ENCODE measurements at places on chromosomes 12 and 14.

DNA sequence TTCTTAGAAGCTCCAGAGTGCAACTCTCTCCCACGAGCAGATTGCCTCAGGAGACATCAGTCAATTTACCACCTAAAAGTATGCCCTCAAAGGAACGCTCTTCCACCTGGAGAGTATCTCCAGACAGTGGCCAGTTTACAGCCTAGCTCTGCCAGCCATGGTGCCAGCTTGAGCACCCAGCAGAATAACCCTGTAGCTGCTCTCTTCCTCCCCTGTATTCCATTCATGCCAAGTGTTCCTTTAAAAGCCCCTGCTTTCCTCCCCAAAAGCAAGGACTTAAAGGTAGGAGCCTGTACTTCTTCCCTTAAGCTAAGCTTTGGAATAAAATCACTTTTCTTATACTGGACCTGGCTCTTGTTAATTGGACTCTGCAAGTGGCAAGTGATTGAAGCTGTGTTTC lies 245.4 kb upstream of the TMEM132C start:
- no peak for DNase-seq

- no peak for DNase-seq
These were observed 2.4 kb upstream of the HEBP1 start for GRCh38 chr12:13002301-13003097.

- no peak for DNase-seq
These were observed 43.8 kb upstream of the ARID2 start for GRCh38 chr12:45685680-45686079.

- DNase-seq: no peak
These were observed 8.5 kb upstream of the COX6A1 start for GRCh38 chr12:120429368-120429767.

DNA sequence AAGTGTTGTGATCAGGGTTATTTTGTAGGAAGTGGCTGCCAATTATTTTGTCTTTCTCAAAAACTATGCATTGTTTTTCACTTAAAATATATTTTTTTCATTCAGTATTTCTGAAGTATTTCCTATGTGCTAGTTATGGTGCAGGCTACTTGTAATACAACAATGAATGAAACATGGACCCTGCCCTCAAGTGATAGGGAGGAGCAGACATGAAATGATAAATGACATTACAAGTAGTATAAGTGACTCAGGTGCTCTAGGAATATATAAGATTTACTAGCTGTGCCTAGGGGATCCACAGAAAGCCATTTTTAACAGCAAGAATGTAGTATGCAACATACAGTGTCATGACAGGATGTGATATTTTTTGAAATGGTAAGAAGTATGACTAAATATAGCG lies 65.3 kb downstream of the TTLL5 start:
- DNase-seq: no peak

GRCh38 chr12:96513681-96514080 lies 24.3 kb downstream of the CFAP54 start:
- DNase-seq: no peak

DNA sequence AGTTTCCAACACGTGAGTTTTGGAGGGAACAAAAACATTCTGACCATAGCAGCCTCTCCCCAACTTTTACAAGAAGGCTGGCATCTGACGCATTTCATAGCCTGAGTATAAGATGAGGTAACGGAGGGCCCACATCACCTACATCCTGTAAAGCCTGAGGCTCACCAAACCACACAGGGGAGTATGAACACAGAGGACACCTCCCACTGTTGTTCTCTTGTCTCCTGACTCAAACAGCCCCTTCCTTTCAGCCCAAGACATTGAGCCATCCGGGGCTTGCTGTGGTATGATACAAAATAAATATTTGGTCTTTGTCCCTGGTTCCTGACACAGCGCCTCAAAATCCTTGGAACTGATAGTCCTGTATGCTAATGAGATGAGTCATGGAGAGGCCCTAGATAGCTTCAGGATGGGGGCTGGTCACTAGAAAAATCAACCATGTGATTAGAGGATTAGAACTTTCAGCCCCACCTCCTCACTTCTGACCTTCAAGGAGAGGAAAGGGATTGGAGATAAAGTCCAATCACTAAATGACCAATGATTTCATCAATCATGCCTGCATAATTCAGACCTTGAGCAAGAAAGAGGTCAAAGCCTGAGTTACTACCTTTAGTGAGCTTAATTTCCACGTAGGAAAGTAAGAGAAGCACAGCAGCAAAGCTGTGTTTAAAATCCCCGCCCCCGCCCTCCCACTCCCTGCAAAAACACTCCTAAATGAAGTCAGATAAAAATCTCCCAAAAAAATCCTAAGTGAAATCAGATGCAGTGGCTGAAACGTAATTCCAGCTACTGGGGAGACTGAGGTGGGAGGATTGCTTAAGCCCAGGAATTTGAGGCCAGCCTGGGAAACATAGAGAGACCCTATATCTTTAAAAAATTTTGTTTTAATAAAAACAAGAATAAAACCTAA lies 236.4 kb downstream of the PCNX1 start:
- DNase-seq: no peak

DNA sequence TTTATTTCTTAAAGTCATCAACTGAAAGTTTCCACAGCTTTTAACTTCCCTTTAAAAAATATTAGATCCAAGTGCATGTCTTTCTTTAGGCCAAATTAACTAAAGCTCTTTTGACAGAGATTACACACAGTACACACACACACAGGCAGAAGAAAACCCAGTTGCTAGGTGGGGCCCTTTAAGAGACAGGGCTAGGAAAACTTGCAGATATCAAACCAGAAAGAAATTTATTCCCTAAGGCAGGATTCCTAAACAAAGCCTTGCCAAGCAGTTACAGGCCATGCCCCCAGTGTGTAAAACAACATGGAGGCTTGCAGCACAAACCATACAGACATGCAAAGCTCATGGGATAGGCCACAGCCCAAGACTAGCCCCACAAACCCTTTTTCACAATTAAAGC lies 123.4 kb downstream of the FSCB start:
- no peak for DNase-seq

DNA sequence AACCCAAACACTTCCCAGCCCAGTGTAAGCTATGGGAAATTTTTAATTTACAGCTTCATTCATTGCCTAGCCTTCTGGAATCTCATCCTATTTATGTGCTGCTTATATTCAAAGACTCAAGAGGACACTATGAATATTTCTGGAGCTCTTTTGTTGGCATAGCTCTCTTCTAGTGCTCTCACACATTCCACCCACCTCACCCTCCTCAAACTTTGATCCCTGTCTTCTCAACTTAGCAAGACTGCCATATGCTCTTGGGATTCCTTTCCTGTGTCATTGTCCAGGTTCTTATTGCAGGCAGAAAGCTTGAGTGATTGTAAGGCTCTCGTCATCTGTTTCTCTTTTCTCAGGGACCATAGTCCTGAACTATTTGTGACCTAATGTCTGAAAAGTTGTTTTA lies 18.0 kb upstream of the NKX2-1 start:
- DNase-seq: no peak

DNA sequence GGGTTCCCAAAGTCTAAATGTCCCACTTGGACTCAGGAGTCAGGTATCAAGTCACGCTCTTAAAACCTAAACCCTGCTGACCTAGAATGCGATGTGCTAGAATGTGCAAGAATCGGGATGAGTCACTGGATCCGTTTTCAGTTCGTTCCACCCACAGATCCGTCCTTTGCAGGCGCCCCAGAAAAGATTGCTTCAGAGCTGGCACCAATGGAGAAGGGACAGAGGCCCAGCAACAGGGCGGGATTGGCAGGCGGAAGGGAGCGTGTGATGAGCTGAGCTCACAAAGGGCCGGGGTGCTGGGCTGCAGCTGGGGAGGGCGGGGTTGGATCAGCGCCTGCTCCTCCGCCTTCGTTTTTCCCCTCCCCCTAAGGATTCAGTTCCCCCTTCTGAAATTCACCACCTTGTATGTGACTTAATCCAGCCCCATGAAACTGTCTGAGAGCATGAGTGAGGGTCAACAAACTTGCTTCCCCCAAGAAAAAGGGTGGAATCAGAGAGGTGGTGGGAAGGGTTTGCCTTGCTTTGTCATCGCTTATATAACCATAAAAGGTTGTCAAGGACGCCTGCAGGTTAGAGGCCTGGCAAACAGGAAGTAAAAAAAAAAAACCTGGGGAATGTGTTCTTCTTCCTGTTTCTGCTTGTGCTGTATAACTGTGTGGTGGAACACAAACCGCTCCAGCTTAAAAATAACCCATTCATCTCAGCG lies 2.8 kb upstream of the UBC start:
- DNase-seq: peak; percentile 82

DNA sequence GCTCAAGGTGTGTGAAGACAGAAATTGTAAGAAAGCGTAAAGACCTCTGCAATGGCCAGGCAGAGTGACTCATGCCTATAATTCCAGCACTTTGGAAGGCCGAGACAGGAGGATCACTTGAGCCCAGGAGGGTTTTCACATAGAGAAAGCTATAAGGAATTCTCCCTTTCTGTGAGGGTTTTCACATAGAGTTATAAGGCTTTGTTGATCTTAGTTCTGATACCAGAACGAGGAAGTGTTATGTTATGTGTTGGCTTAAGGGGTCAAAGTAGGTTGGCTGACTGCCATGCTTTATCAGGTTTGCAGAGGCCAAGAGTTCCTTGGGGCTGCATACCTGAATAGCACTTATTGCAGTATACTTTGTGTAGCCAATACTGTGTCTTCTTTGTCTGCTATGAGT lies 139.1 kb downstream of the ERC1 start:
- DNase-seq: no peak

- DNase-seq: no peak
These were observed 185.1 kb upstream of the CDKN3 start for GRCh38 chr14:54211551-54212308.

Data from activated CD4-positive, alpha-beta T cell treated with anti-CD3 and anti-CD28 coated beads for 24 hours (primary cell).